Daoy (cell line): ENCODE measurements at places on chromosomes 3 and 15. TPM values are rescaled to one million over a fixed set of nuclear protein-coding genes. Genes with fewer than 3 reads are reported as not detected.

The SEMA3F gene
- 0.51 and 1.4 TPM in 2 replicates for total RNA-seq

The CLEC3B gene
- 1.1 TPM in 1 of 2 replicates, not detected in the other for total RNA-seq

The ITIH1 gene
- not detected in 2 replicates for total RNA-seq

The CIDEC gene
- not detected in 2 replicates for total RNA-seq

The KLHL40 gene
- not detected in 2 replicates for total RNA-seq

The ALDH1L1 gene
- 0.11 TPM in 1 of 2 replicates, not detected in the other for total RNA-seq

The CRYBG3 gene
- 10.8 and 18.0 TPM in 2 replicates for total RNA-seq

DNA sequence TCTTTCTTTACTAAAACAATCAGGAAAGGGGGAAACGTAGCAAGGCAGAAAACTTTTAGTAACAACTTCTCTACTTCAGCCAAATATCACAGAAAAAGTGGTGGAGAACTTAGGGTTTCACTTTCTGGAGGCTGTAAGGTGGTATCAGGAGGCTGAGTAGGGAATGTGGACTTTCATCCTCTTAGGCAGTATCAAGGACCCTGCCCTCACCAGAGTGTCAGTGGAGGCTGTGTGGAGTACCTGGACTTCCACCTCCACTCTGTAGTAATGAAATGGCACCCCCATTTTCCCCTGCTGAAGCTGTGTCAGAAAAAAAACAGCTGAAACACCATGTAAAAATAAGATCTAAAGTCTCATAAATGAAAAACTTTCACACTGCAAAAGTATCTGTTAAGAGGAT, 11.2 kb upstream of the HHLA2 start:
- no peak for DNase-seq

DNA sequence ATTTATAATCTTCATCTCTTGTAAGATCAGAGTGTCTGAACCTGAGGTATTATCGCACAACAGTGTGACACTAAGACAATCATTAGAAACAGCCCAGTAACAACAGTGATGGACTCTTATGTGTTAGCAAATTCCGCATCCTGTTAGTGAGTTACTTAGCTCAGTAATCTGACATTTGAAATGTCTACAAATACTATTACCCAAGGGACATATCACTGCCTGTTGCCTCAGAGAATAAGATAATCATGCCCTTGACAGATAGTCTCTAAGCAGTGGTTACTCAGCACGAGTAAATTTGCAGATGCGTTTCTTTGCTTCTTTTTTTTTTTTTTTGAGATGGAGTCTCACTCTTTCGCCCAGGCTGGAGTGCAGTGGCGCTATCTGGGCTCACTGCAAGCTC, 13.4 kb upstream of the RTP1 start:
- no peak for DNase-seq

- DNase-seq: no peak
Observed at GRCh38 chr3:183260167-183260904, 7.3 kb downstream of the B3GNT5 start.

DNA sequence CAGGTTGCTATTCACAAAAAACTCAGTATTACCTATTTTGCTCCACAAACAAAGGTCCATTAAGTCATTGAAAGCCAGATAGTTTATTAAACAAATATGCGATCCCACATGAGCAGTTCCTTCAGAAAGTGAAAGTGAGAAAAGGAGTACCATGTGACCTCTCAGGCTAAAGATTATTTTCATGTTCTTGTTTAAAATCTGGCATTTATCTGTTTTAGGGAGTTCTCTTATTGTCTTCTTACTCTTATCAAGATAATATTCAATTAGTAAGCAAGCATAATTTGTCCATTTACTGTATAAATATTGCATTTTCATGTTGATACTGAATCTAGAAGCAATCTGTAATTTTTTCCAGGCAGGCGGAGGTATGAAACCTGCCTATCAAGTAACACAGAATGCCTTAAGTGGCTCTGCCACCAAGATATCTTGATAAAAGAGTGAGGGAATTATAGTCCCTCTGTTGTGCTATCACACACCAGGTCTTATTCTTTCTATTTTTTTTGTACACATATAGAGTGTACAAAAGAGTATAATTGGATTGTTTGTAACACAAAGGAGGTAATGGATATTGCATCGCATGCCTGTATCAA, 20.1 kb upstream of the PLSCR5 start:
- peak; percentile 10 for DNase-seq

DNA sequence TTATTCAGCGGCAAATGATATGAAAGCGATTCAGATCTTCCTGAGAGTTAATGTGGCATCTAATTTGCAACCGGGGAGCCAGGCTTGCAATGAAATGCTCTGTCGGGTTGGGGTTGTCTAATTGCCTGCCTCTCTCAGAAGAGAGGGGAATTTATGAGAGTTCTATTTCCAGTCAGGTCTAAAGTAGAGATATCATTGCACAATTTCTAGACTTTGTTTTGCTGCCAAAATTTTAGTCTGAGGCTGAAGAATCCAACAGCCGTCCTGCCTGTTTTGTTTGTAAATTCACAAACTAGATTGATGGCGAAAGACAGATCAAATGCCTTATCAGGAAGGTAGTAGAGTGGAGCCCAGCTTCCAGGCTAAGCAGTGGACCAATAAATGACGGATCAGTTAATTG, 610 bp downstream of the LIPC start:
- DNase-seq: no peak

DNA sequence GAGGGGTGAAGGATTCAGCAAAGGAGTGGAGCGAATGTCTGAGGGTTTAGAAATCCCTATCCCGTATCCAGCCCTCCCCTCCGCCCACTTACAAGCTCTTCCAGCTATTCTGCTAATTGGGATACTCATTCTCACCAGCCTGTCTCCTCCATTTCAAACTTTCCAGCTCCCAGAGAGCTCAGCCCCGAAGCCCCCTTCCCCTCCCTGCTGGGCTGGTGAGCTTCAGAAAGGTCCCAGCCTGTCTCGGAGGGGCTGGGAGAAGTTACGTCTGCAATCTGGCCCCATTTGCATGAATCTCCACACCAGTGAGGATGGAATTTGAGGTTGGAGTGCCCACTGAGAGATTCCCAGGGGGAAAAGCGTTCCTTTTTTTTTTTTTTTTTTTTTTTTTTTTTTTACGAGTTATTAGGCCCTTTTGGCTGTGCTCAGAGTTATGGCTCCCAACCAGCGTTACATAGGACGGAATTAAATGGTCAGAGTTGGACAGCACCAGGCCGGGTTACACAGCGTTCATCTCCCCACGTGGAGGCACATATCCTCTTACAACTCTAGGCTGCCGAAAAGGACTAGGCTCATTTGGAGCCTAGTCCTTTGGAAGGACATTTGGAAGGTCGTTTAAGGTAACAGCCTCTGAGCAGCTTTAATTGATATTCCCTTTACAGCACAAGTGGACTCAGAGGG, 34.6 kb downstream of the FGD5 start:
- DNase-seq: no peak

DNA sequence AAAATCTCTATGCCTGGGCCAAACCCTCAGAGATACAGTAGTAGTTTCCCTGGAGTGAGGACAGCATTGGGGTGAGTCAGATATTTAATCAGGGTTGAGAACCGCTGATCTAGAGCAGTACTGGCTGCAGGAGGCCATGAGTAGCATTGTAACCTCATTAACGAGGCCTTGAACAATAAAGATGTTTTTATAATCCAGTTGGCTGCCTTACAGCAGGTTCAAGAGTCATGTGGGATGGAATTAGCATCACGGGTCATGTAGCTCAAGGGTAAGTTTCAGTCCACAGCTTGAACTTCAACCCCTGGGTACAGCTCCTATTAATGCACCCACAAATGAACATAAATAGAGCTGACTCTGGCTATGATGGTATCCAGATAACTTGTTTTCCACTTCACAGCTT, 5.1 kb downstream of the HPS3 start:
- DNase-seq: peak; percentile 58

DNA sequence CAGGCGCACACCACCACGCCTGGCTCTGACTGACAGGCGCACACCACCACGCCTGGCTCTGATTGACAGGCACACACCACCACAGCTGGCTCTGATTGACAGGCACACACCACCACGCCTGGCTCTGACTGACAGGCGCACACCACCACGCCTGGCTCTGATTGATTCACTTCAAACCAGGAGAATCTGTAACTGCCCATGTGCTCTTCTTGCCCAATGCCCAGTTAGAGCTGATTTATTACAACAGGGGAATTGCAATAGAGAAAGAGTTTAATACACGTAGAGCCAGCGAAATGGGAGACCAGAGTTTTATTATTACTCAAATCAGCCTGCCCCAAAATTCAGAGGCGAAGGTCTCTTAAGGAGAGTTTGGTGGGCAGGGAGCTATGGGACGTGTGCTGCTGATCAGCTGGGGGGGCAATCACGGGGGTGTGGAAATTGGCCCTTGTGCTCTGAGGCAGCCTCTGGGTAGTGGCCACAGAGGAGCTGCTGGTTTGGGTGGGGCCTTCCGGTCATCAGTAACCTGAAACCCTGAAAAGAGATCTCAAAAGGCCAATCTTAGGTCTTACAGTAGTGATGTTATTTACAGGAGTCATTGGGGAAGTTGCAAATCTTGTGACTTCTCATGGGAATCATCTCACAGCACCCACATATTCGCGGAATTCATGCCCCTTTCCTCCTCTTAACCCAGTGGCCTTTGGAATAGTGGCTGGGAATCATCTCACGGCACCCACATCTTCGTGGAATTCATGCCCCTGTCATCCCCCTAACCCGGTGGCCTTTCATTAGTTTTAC, 63.8 kb upstream of the TFRC start:
- no peak for DNase-seq

- no peak for DNase-seq
Observed at GRCh38 chr3:58766587-58767282, 100.2 kb upstream of the FAM3D start.

- DNase-seq: no peak
Observed at GRCh38 chr3:14861446-14862302, 42.9 kb downstream of the FGD5 start.

DNA sequence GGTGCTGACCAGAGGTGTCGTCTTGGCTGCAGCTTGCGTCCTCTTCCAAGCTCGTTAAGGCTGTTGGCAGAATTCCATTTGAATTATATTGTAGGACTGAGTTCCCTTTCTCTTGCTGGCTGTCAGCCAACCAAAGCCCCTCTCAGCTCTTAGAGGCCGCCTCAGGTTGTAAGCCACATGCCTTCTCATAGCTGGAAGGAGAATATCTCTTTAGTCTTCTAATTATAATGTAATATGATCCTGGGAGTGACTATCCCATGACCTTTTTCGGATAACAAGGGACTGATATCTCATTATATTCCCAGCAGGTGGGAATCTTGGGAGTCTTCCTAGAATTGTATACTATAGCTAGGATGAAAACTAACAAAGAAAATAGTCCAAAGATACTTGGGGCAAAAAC, 4.8 kb downstream of the SCG5 start:
- no peak for DNase-seq

- DNase-seq: no peak
Observed at GRCh38 chr3:106191211-106191610, 322.4 kb upstream of the CBLB start.

DNA sequence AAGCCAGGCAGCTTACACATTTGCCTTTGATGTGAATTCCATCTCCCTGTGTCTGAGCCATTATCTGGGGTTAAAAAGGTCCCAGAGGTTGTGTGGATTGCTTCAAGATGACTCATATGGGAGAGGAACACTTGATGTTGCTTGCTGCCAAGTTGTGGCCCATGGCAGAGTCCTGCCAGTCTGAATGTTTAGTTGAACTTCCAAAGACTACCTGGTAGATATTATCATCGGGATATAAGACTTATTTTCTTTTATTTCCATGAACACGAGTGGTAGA, 85.6 kb downstream of the TJP1 start:
- peak; percentile 84 for DNase-seq

DNA sequence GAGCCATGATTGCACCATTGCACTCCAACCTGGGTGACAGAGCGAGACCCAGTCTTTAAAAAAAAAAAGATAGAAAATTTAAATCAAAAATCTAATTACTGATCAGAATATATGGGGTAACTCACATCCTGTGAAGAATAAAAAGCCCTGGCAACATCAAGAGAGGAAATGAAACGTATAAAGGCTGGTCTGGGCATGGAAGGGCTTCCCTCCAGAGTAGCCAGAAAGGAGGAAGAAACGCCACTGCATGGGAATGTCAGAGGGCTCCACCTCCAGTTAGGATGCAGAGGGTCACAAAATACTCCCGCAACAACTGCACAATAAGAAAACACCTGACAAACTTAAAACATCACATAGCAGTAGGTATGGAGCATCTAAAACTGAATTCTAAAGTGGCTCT, 4.9 kb upstream of the IQCF1 start:
- no peak for DNase-seq

- DNase-seq: no peak
Observed at GRCh38 chr3:131279577-131279976, 102.0 kb upstream of the NUDT16 start.

GRCh38 chr15:70195587-70196305, 98.0 kb upstream of the TLE3 start:
- peak; percentile 95 for DNase-seq

- DNase-seq: no peak
Observed at GRCh38 chr15:61777689-61778088, 282.6 kb downstream of the VPS13C start.

DNA sequence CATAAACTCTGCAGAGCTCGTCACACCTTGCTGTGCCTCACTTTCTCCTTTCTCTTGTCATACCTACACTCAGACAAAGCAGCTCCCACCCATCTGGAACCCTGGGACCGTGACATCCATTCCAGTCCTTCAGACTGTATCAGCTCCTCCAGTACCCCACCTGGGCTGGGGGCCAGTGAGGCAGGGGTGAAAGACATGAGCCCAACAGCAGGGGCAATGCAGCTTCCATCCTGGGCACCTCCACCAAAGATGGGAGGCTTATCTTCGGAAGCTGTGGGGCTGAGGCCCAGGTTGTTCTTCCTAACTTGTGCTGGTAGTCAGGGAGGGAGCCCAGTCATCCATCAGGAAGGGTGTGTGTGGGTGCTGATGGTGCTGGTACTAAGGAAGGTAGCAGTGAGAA, 109.2 kb downstream of the EEFSEC start:
- DNase-seq: no peak

DNA sequence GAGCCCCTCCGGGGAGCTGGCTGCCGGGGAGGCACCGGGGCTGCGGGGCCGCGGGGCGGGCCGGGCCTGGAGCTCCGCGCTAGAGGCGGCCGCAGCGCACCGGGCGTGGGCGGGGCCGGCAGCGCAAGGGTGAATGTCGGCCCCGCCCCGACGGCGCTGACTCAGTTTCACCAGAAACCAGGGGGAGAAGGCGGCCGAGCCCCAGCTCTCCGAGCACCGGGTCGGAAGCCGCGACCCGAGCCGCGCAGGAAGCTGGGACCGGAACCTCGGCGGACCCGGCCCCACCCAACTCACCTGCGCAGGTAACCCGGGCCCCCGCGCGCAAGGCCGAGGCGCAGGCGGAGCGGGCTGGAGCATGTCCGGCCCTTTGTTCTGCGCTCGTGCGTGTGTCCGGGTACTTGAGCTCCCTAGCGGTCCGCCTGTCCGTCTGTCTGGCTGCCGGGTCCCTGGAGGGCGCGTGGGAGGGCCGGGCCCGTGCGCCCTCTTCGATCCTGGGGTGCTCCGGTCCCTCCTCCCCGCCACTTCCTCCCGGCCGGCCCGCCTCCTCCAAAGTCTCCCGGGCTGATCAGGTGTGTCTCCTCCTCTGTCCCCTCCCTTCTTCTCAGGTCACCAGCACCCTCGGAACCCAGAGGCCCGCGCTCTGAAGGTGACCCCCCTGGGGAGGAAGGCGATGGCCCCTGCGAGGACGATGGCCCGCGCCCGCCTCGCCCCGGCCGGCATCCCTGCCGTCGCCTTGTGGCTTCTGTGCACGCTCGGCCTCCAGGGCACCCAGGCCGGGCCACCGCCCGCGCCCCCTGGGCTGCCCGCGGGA, at the start of gene SPINT1:
Gene SPINT1, plus strand, starts transcription at position 164 of the 811 bp plus-strand sequence. Its CDS starts 507 bp downstream, at position 671.
- DNase-seq: no peak
